ENCODE measurements at places on chromosomes 3 and 15. TPM values are rescaled to one million over a fixed set of nuclear protein-coding genes. Genes with fewer than 3 reads are reported as not detected.
A peak's percentile ranks its signal among the peaks of the same experiment; 100 is the strongest.

Gene ACSBG1
- total RNA-seq = not detected

Gene OR5H14
- not detected for total RNA-seq

Gene HIGD2B
- not detected for total RNA-seq

Gene IMPG2
- 0.05 TPM for total RNA-seq

Gene ANKRD63
- total RNA-seq = 11.4 TPM

Gene SH2D7
- total RNA-seq = not detected

Gene ZNF860
- 0.53 TPM for total RNA-seq

Gene NPRL2
- total RNA-seq = 9.9 TPM

Gene CCDC54
- total RNA-seq = not detected

DNA sequence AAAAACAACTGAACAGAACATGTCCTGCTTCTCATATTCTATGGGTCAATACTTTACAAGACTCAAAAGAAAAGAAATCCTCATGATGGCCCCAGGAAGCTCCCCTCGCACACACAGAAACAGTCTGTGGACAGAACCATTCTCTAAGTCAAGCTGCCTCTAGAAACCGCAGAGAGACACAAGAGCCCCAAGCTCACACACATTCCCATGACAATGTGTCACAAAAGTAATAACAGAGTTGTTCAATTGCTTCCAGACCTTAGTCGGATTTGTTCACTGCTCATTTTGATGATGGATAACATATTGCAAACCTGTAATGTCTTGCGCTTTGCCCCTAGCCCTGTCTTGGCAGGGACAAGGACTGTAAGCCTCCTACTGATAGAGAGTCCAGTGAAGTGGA, 60.9 kb downstream of the UMPS start:
- H3K4me1 ChIP-seq = peaks cover 22% of the 10 kb centered on the region
- H3K27ac ChIP-seq = peak overlapping the region; percentile 49
- peaks cover 6% of the 10 kb centered on the region for H3K36me3 ChIP-seq
- no peak for DNase-seq
- H3K27me3 ChIP-seq = no peaks in the 10 kb centered on the region
- no peak overlapping the region for H3K4me3 ChIP-seq

DNA sequence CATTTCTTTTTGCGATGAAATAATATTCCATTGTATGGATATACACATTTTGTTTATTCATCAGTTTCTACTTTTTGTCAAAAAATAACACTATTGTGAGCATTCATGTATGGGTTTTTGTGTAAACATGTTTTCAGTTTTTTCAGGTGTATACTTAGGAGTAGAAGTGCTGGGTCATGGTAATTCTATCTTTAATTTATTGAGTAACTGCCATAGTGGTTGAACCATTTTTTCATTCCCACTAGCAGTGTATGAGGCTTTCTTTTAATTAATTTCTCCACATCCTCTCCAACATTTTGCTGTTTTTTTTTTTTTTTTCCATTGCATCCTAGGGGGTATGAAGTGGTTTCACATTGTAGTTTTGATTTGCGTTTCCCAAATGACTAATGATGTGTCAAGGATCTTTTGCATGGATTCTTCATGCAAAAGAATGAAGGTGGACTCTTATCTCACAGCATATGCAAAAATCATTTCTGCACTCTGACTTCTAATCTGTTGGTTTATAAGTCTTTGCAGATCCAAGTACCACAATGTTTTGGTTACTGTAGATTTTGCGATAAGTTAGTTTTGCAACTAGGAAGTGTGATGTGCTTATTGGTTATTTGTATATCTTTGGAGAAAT, 12.6 kb downstream of the ATP2C1 start:
- peak; percentile 29 for DNase-seq
- H3K27ac ChIP-seq = peak overlapping the region; percentile 38
- H3K4me1 ChIP-seq = peaks cover 28% of the 10 kb centered on the region
- no peak overlapping the region for H3K4me3 ChIP-seq

GRCh38 chr15:34648294-34648631, 64.8 kb upstream of the GOLGA8B start:
- H3K4me3 ChIP-seq = no peak overlapping the region
- no peak for DNase-seq
- no peaks in the 10 kb centered on the region for H3K36me3 ChIP-seq

- no peaks in the 10 kb centered on the region for H3K36me3 ChIP-seq
- H3K4me3 ChIP-seq = no peak overlapping the region
Measured at GRCh38 chr3:103894162-103894822, 1459.5 kb downstream of the ZPLD1 start.

GRCh38 chr3:63061449-63061848, 186.2 kb upstream of the CADPS start:
- H3K27ac ChIP-seq = no peak overlapping the region
- H3K4me3 ChIP-seq = no peak overlapping the region
- H3K36me3 ChIP-seq = no peaks in the 10 kb centered on the region
- no peaks in the 10 kb centered on the region for H3K4me1 ChIP-seq
- no peaks in the 10 kb centered on the region for H3K27me3 ChIP-seq

DNA sequence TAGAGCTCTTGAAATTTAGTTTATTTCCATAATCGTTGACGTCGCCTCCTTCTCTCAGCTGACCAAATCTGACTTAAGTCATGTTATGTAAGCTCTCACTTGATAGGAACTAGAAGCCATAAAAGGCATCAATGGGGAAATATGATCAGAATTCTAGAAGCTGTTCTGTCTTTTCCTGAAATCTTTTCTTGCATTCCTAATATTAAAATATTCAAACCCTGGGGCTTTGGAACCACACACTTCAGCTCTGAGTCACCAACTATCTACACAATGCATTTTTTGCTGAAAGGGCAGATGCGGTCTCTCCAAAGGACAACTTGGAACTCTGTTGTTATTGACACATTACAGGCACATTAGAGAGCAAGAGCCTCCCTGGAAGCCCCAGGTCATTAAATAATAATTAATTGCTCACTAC, 91.3 kb downstream of the LARS2 start:
- peaks cover 9% of the 10 kb centered on the region for H3K36me3 ChIP-seq
- H3K4me1 ChIP-seq = peaks cover 21% of the 10 kb centered on the region
- DNase-seq = peak; percentile 80

DNA sequence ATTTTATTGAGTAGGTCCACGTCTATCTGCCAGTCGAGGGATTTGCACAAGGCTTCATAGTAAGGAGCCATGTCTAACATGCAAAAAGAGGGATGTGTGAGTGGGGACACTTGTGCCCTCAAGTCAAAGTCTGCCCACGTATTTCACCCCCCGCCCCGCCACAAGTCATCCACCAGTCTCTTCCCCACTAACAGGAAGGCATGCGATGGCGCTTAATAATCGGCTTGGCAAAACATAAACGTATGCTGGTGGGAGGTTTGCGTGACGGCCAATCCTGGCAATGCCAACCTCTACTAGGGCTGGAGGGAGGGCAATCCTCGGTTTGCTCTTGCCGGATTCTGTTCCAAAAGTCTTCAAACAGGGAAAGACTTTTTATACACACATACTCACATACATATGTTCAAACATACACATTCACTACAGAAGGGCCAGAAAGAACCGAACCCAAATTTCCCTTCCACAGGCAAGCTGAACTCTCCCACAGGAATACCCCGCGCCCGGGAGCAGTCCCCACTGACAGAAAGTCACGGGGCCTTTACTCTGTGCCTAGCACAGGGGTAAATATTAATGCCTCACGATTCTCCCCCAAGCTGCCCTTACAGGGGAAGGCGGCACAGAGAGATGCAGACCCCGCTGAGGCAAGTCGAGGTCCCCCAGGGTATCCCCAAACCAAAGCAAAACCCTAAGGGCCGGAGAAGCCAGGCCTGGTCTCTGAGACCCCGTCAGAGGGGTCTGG, 675 bp downstream of the PSMD6 start:
- DNase-seq = no peak
- H3K4me1 ChIP-seq = peaks cover 7% of the 10 kb centered on the region
- H3K4me3 ChIP-seq = peak overlapping the region; percentile 83
- H3K27me3 ChIP-seq = no peaks in the 10 kb centered on the region
- peak overlapping the region; percentile 68 for H3K27ac ChIP-seq

GRCh38 chr3:25785826-25786225, 2.6 kb upstream of the NGLY1 start:
- no peak overlapping the region for H3K27ac ChIP-seq
- H3K27me3 ChIP-seq = no peaks in the 10 kb centered on the region
- peaks cover 23% of the 10 kb centered on the region for H3K4me1 ChIP-seq
- no peak overlapping the region for H3K4me3 ChIP-seq
- no peaks in the 10 kb centered on the region for H3K36me3 ChIP-seq

GRCh38 chr3:178260887-178261565, 275.2 kb upstream of the KCNMB2 start:
- H3K4me1 ChIP-seq = no peaks in the 10 kb centered on the region
- H3K4me3 ChIP-seq = no peak overlapping the region
- H3K27me3 ChIP-seq = no peaks in the 10 kb centered on the region

DNA sequence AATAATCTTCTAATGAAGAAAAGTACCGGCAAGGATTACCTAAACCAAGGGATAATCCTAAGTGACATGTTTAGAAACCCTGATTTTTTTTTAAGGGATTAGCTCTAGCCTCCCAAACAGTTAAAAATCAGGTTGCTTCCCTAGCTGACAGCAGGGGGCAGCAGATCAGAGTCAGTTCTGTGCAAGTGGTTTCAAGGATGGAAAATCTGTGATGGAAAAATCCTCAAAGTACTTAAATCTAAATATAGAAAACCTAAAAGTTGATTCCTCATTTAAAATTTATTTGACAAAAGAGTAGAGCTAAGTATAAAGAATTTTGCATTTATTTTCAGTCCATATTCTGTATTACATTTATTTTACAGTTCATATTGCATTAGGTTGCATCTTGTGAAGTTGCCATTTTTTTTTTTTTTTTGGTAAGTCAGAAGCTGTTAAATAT, 107.6 kb downstream of the PEX5L start:
- H3K27me3 ChIP-seq = 0 out of 2 replicates have a peak, but pooled peaks cover 3% of the 10 kb centered on the region
- no peaks in the 10 kb centered on the region for H3K36me3 ChIP-seq
- no peaks in the 10 kb centered on the region for H3K4me1 ChIP-seq
- peak; percentile 5 for DNase-seq
- H3K27ac ChIP-seq = no peak overlapping the region

- no peaks in the 10 kb centered on the region for H3K36me3 ChIP-seq
- peaks cover 17% of the 10 kb centered on the region for H3K4me1 ChIP-seq
- no peak overlapping the region for H3K4me3 ChIP-seq
- DNase-seq = peak; percentile 66
- peak overlapping the region; percentile 7 for H3K27ac ChIP-seq
- H3K27me3 ChIP-seq = no peaks in the 10 kb centered on the region
Measured at GRCh38 chr3:110568246-110568645, 503.4 kb upstream of the NECTIN3 start.

DNA sequence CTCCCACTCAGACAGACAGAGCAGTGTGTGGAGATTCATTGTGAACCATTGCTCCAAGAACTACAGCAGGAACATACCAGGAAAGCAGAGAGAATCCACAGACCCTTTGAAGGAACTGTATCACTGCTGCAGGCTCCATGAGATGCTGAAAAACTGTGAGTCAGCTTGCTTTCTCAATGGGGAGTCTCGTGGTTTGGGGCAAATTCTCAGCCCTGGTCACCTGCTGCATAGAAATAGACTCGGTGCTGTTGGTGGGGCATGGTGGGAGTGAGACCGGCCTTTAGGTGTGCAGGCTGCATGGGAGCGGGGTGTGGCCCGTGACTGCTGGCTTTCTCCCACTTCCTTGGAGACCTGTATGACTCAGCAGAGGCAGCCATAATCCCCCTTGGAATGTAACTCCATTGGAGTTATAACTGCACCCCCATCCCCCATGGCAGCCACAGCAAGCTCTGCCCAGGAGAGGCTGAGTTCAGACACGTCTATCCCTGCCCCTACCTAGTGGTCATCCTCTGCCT, 35.6 kb downstream of the ALCAM start:
- H3K36me3 ChIP-seq = peaks cover 12% of the 10 kb centered on the region
- H3K27ac ChIP-seq = peak overlapping the region; percentile 84
- no peak overlapping the region for H3K4me3 ChIP-seq

DNA sequence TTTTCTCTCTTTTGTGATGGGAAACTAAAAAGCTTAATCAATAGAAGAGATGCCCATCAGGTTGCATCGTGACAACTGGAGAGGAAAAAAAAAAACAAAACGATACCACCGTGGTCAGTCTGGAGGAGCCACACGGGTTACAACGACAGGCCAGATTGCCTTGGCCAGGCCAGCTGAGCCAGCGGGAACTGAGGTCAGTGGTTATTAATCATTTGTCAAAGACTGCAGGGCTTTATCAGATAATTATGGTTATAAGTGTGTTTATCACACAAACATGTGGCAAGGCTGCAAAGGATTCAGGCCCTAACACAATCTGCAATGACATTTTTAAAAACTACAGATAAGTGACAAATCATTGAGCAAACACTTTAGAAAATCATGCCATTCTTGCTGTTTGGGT, 135.0 kb upstream of the FAM3D start:
- no peaks in the 10 kb centered on the region for H3K4me1 ChIP-seq
- no peaks in the 10 kb centered on the region for H3K27me3 ChIP-seq
- no peak for DNase-seq
- no peaks in the 10 kb centered on the region for H3K36me3 ChIP-seq

DNA sequence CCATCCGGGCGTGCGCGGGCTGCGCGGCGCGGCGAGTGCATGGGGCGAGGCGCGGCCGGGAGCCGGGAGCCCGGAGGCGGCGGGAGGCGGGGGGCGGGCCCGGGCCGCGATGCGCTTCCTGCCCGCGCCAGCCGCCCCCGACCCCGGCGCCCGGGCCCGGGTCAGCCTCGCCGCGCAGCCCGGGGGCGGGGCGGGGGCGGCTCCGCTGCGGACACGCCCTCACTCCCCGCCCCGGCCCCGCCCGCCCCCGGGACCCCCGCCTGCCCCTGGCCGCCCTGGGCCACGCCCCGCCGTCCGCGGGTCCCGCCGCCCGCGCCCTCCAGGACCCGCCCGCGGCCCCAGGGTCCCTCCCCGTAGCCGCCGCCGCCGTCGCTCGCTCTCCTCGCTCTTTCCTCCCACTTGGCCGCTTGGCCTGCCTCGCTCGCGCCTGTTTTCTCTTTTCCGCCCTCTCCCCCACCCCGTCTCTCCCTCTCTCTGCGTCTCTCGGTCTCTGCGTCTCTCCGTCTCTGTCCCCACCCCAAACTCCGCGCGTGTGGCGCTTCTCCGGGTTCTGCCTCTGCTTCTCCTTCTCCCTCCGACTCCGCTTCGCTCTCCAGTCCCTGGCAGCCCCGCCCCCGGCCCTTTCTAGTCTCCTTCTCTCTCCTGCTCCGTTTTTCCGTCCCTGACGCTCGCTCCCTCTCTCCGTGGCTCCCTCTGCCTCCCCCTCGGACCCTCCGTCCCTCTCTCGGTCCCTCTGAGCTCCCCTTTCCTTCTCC, at the start of gene PLXND1:
PLXND1 (minus strand) TSS at position 41 of the 755 bp plus-strand sequence; CDS start at position 4, 37 bp downstream.
- H3K27me3 ChIP-seq = no peaks in the 10 kb centered on the region
- peaks cover 86% of the 10 kb centered on the region for H3K4me1 ChIP-seq
- H3K36me3 ChIP-seq = peaks cover 23% of the 10 kb centered on the region
- H3K27ac ChIP-seq = peak within 1 kb of the TSS; percentile 74

All from SJSA1 (cell line).